ENCODE measurements at places on chromosomes 11 and 22.

DNA sequence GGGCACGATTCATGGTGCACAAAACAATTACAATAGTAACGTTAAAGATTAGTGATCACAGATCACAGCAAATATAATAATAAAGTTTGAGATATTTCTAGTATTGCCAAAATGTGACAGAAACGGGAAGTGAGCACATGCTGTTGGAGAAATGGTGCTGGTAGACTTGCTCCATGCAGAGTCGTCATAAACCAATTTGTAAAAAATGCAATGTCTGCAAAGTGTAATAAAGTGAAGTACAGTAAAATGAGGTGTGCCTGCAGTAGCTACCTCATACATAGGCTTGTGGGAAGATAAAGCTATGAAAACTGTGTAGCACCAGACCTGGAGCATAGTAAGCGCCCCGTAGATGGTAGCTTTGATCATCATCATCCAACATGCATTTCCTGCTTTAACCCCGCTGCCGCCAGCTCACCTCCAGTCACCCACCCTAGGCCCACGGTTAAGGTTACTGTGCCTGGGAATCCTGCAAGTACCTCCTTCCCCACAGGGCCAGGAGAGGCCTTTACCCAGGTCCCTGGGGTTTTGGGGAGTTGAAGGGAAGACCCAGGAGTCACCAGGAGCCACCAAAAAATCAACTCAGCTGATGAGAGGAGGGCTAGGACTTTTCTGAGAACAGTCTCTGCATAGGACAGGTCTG is 59.2 kb downstream of the MYO7A start:
- no peak for DNase-seq

- no peak for DNase-seq
Observed at GRCh38 chr11:94735907-94736306, 32.2 kb upstream of the AMOTL1 start.

DNA sequence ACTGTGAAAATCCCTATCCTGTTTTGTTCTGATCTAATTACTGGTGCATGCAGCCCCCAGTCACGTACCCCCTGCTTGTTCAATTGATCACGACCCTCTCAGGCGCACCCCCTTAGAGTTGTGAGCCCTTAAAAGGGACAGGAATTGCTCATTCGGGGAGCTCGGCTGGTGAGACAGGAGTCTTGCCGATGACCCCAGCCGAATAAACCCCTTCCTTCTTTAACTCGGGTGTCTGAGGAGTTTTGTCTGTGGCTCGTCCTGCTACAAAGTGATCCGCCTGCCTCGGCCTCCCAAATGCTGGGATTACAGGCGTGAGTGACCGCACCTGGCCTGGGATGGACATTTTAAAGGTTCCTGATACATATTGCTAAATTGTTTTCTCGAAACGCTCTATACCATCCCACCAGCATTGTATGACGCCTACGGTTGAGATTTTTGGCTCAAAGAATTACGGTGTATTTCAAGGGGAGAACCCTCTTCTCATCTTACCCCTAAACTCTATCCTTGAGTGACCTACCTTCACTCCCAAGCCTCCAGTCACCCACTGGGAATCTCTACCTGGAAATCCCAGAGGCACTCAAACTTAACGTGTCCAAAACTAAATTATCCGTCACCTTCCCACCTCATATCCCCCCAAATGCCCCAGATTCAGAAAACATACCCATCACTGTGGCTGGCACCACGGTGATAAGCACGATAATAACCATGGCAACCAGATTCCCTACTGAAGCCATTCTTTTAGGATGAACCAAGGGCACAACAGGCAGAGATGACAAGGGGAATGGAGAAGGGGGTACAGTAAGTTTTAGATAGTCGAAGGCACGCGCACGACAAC is 789 bp upstream of the POLA2 start:
- DNase-seq, result no peak

GRCh38 chr11:78397398-78397797 is 20.2 kb downstream of the GAB2 start:
- DNase-seq, result no peak

- DNase-seq, result no peak
Observed at GRCh38 chr11:12234221-12234620, 123.8 kb downstream of the MICAL2 start.

- DNase-seq, result no peak
Observed at GRCh38 chr11:28849053-28849452, 740.9 kb downstream of the METTL15 start.

GRCh38 chr11:112163875-112164685 is at the start of gene IL18:
IL18 (minus strand) TSS chr11:112164094; CDS start chr11:112155053, 9,041 bp downstream.
- DNase-seq, result no peak

DNA sequence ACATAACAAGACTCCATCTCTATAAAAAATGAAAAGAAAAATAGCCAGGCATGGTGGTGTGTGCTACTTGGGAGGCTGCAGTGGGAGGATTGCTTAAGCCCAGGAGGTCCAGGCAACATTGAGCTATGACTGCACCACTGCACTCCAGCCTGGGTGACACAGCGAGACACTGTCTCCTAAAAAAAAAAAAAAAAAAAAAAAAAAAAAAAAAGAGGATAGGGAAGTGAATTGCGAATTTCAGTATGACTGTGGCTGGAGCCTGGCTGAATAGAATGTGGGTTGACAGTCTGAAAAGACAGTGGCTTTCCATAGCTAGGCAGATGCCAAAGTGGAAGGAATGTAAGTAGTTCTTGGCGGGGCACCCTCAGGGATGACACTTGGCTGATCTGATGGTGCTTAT is 6.4 kb upstream of the LDHAL6A start:
- DNase-seq, result no peak

GRCh38 chr22:41327124-41327523 is 25.8 kb downstream of the ZC3H7B start:
- DNase-seq, result no peak

- DNase-seq, result no peak
Observed at GRCh38 chr22:23285734-23286133, 105.4 kb downstream of the BCR start.

- DNase-seq, result no peak
Observed at GRCh38 chr11:104844451-104844850, 53.8 kb downstream of the CASP12 start.
